ENCODE measurements at places on chromosomes 3 and 15.

DNA sequence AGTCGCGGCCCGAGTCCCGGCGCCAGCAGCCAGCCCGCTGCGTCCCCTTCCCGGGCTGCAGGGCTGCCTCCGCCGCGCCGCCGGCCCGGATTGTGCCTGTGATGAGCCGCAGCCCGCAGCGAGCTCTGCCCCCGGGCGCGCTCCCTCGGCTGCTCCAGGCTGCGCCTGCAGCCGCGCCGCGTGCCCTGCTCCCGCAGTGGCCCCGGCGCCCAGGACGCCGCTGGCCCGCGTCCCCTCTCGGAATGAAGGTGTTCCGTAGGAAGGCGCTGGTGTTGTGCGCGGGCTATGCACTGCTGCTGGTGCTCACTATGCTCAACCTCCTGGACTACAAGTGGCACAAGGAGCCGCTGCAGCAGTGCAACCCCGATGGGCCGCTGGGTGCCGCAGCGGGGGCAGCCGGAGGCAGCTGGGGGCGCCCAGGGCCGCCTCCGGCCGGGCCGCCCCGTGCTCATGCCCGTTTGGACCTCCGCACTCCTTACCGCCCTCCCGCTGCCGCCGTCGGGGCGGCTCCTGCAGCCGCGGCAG lies 1.2 kb downstream of the CHST2 start:
- peak; percentile 76 for DNase-seq

GRCh38 chr3:179026636-179027035 lies 45.0 kb downstream of the ZMAT3 start:
- DNase-seq: no peak

GRCh38 chr3:6542795-6543194 lies 318.1 kb upstream of the GRM7 start:
- no peak for DNase-seq

- DNase-seq: no peak
Observed at GRCh38 chr3:183288117-183288516, 35.1 kb downstream of the B3GNT5 start.

GRCh38 chr3:58205981-58206380 lies 4.8 kb downstream of the DNASE1L3 start:
- no peak for DNase-seq
